ENCODE measurements at places on chromosomes 13 and 19.
A peak's percentile ranks its signal among the peaks of the same experiment; 100 is the strongest.

- DNase-seq: no peak
Measured at GRCh38 chr19:49193822-49194394, 36.3 kb downstream of the TRPM4 start.

DNA sequence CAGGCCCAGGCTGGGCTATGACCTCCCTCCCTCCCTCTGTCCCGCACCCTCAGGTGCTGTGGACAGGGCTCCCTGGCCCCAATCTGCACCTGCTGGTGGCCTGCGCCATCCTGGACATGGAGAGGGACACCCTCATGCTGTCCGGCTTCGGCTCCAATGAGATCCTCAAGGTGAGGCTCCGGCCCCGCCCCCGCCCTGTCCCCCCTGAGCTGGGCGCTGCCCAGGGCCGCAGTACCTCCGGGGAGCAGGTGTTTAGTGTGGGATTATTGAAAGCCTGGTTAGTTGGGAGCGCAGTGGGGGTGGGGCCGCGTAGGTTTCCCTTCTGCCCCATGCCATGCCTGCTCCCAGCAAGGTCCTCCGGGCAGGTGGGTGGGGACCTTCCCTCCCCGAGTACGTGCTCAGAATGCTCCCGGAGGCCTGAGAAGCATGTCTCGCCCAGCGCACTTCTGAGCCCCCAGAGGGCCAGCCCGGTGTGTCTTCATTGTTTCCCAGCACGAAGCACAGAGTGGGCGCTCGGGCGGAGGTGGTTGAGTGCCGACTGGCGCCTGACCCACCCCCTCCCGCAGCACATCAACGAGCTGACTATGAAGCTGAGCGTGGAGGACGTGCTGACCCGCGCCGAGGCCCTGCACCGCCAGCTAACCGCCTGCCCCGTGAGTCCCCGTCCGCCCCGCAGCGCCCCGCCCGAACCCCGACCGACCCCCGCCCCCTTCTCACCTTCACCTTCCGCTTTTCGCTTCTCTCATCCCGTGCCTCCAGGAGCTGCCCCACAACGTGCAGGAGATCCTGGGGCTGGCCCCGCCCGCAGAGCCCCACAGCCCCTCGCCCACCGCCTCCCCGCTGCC is 8.8 kb downstream of the IL4I1 start:
- DNase-seq: no peak

GRCh38 chr19:49155820-49156346 is 687 bp upstream of the HRC start:
- DNase-seq: peak; percentile 48

DNA sequence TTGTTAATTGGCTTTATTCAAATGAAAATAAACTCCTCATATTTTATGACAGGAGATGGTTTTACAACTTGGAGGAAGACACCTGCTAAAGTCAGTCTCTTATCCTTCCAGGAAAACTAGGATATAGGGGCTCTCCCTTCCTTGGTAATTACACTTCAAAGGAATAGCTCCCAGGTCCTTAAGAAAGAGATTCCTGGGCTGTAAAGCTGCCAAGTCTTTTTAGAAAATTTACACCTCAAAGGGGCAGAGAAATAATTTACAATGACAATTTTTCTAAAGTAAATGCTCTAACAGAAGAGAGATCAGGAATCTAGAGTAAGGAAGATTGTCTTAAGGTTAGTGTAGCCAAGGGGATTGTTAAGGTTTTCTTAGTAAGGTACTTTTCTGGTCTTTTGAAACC is 1359.0 kb downstream of the OLFM4 start:
- no peak for DNase-seq

GRCh38 chr19:18086590-18087138 is at the start of gene IL12RB1:
Gene IL12RB1, minus strand, starts transcription at chr19:18086934. Its CDS starts 111 bp downstream, at chr19:18086823.
- DNase-seq: no peak

DNA sequence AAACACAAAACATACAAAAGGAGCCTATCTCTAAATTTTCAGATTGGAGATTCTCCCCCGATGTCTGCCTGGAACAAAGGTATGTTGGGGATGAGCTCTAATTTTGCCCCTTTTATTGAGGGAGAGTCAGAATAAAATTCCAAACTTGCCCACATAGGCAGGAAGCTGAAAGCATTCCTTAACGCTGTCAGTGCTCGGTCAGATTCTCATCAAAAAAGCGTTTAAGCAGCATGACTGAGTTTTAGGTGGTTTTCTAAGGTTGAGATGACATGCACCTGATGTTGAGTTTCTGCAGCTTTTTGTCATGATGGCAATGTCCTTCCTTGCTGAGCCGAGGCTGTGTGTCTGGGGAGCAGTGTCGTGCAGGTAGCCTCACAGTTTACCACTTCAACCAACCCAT is 48.4 kb upstream of the MEDAG start:
- no peak for DNase-seq

- no peak for DNase-seq
Measured at GRCh38 chr19:34149873-34150272, 22.4 kb upstream of the LSM14A start.

- no peak for DNase-seq
Measured at GRCh38 chr13:109509154-109509900, 277.1 kb downstream of the IRS2 start.

DNA sequence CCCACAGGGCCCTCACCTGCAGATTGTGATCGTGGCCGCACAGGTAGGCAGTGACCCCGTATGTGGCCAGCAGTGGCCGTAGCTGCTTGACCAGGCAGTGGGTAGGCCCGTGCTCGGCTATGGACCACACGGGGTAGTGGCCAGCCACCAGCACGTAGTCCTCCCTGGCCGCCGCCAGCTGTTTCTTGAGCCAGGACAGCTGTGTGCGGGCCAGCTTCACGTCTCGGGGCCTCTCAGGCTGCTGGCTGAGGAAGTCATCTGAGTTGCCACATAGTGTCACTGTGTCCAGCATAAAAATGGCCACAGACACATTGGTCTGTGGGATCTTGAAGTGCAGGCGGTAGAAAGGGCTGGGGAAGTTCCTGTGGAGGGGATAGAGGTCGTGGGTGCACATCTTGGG is 1.2 kb downstream of the ACP5 start:
- no peak for DNase-seq

DNA sequence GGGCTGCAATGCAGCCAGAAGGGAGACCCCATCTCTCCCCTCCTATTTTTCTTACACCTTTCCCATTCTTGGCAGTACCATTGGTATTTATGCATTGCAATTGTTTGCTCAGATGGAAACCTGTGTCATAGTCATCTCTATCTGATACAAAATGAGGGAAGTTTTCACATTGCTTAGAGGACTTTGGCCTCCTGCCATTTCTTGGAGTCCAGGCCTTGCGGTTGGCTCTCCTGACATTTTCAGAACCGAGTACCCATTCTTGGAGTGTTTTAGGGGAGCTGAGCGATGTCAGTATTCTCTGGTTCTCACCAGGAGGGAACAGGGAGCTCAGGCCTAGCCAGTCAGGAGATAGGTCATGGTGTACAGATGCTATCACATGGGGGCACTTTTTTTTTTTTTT is 1.5 kb downstream of the SIN3B start:
- no peak for DNase-seq

GRCh38 chr13:80251403-80251802 is 89.5 kb downstream of the SPRY2 start:
- DNase-seq: no peak

DNA sequence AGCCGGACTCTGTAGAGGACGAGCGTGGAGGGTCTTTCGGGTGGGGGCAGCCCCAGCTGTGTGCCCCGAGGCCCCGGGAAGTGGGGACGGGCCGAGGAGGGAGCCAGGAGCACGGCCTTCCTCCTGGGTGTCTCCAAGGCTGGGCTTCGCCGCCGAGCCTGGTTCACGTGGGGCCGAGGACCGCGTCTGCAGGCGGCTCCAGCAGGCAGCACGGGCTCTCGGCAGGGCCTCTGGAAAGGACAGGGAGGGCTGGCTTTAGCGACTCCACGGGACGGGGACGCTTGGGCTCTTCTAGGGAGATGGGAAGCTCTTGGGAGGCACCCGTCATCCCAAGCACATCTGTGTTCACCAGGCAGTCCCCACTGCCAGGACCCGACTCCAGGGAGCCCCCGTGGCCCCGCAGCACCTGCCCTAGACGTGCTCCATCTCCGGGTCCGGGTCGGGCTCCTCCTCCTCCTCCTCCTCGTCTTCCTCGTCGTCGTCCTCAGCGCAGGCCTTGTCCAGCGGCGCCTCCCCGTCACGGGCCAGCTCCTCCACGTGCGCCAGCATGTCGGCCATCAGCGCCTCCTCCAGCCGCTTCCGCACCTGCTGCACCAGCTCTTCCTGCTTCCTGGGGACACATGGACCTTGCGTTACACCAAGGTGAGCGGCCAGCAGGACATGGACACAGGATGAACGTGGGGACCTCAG is 9.9 kb upstream of the MEX3D start:
- DNase-seq: no peak

GRCh38 chr13:35898041-35898440 is 233.1 kb downstream of the DCLK1 start:
- no peak for DNase-seq

DNA sequence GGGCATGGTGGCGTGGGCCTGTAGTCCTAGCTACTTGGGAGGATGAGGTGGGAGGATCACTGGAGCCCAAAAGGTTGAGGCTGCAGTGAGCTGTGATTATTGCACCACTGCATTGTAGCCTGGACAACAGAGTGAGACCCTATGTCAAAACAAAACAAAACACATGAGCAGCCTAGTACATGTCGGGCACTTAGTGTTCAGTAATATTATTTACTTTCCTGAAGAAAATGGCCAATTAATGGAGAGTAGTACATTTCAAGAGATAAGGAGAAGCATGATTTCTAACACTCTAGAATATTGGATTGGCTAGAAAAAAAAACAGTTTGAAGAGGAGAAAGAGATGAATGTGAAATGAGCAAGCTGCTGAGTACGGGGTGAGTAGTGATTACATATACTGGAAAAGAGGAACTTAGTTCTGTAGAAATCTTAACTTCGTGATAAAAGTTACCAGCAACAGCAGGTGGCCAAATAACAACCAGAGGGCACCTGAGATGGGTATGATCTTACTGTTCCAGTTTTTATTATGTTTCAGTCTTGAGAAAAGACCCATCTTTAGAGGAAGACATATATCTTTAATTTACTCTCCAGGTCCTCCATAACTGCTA is 36.2 kb downstream of the SPATA13 start:
- DNase-seq: no peak

GRCh38 chr13:84812789-84813188 is 930.5 kb upstream of the SLITRK1 start:
- no peak for DNase-seq

- no peak for DNase-seq
Measured at GRCh38 chr13:37202264-37202663, 96.8 kb upstream of the CSNK1A1L start.

- DNase-seq: peak; percentile 73
Measured at GRCh38 chr19:49677901-49678674, 1.0 kb downstream of the PRMT1 start.

GRCh38 chr13:112208656-112209055 is 141.7 kb downstream of the SOX1 start:
- no peak for DNase-seq

- no peak for DNase-seq
Measured at GRCh38 chr19:42594617-42595489, at the start of gene CEACAM8. Gene CEACAM8, minus strand, starts transcription at chr19:42594924. Its CDS starts 96 bp downstream, at chr19:42594828.

DNA sequence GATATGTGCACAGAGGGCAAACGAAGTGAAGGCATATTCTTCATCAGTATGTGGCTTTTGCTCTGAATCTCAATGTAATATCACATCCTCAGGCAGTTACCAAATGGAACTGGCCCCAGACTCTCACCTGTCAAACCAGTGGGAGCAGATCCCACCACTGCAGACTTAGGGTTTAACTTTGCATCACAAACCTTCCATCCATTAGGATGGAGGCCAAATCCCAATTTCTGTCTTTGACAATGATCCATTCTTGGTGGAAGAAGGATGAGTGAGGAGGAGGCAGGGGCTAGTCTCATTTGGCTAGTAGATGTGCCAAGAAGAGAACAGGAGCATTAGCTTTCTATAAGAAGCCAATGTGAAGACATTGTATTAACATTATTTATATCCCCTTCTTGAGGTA is 413.5 kb upstream of the SPRY2 start:
- no peak for DNase-seq

- DNase-seq: no peak
Measured at GRCh38 chr19:5039642-5040543, 71.0 kb downstream of the KDM4B start.

DNA sequence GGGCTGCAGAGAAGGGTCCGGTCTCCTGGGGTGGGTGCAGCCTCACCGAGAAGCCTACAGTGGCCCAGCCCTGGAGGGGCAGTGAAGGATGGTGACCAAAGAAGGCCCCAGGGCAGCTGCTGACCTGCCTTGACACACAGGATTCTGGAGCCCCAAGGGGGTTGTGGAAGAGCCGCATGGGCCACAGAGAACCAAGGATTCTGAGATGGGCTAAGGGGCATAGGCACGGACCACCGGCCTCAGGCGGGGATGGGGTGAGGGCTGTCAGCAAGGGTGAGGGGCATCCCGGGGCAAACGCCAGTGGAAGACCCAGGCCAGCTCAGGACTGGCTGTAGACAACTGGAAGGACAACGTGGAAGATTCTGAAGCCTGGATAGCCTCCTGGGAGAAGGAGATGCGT is 151.6 kb downstream of the TEX29 start:
- DNase-seq: no peak

DNA sequence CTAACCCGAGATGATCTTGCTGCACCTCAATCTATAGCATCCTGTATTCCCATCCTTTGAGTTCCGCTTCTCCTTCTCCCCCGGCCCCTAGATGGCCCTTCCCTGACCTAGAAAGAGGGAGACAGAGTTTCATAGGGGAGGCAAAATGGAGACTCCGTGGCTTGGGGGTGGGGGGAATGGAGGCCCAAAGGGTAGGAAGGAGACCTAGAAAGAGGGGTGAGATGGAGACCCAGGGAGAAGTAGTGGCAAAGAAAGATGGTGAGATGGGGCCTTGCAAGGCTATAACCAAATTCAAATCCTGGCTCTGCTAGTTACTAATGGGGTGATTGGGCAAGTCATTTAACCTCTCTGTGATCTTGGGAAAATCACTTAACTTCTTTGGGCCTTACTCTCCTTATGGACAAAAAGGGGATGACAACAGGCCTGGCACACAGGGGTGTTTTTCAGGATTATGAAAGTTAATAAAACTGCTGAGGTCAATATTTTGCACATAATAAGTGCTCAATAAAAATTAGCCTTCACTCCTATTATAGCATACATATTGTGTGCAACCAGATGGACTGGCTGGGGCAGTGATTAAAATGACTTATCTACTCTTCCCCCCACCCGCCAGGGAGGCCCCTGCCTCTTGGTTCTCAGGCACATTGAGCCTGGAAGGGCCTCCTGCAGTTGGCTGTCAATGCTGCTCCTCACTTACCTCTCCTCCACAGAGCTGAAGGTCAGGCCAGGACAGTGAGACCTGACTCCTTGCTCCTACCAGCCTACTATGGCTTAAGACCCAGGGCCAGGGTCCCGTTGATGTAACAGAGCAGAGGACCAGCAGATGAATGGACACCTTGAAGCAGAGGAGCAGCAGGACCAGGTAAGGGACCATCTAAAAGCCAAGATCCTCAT is 633 bp downstream of the SPHK2 start:
- peak; percentile 30 for DNase-seq

DNA sequence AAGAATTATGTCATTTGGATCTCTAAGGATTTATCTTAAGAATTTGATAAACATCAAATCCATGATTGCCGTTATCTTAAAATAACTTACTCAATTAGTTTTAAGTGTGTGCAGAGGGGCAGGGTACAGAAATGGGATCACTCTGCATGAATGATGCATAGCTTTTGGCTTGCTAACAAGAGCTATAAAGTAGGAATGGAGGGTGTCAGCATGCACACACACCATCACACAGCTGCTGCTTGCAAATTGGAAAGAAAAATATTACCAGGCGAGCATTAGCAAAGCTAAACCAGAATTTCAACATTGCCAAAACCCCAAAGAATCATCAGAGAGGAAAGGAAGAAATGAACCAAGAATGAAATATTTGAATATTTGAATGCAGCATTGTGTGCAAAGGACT is 580.6 kb downstream of the LMO7 start:
- DNase-seq: no peak

Data from left cardiac atrium (tissue), 4 donors.